ENCODE measurements at places on chromosomes 2 and 18.

GRCh38 chr2:61660511-61661388 is 122.6 kb upstream of the XPO1 start:
- DNase-seq, result no peak

GRCh38 chr18:62625019-62625418 is 90.3 kb upstream of the PHLPP1 start:
- peak; percentile 82 for DNase-seq

DNA sequence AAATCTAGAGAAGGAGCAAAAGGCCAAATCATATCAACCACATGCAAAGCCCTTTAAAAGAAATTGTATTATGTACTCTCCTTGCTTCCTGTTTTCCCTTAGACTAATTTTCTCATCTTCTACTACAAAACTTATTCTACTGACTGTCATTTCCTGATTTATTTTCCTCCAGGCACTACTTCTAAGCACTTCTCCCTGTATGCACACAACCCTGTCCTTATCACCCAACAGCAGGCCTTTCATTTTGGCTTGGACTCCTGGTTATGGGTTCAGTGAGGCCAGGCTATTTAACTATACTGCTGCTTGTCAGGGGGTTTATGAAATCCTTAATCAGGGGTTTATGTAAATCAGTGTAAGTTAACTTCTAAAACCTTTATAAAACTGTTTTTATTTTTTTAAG is 205.1 kb upstream of the FAM98A start:
- DNase-seq, result no peak

GRCh38 chr18:75154997-75155396 is 53.9 kb downstream of the PTGR3 start:
- DNase-seq, result no peak

- no peak for DNase-seq
These were observed 325.4 kb downstream of the ERBB4 start for GRCh38 chr2:212213191-212213590.

DNA sequence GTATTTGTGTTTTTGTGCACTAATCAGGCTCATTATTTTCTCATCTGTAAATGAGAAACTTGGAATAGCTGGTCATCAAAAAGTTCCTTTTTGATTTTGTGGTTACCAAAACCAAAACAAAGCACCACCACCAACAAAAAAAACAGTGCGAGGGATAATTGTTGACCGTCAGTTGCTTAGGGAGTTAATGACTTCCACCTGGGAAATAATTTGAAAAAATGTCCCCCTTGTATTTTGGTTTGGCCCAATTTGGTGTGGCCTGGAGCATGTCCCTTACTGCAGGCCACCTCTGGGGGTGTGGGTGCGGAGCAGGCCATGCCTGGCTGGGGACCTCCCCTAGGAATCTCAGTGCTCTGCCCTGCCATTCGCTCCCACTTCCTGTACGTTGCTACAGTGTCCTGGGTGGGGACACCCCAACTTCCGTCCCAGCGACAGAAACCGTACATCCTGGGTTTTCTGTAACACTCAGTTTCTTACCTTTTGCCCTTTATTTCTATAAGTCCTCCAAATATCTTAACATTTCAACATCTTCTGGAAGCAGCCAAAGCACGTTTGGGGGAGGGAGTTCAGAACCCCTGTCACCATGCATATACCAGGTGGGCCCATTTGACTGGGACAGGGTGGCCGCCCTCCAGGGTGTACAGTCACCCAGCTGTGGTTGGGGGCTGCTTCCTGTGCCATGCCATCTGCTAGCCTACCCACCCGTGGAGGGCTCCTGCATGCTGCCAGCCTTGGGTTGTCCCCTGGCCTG is 31.3 kb downstream of the NCK2 start:
- no peak for DNase-seq

GRCh38 chr18:12255626-12256026 is 1.5 kb downstream of the CIDEA start:
- peak; percentile 20 for DNase-seq

- DNase-seq, result no peak
These were observed 728.8 kb downstream of the RNF144A start for GRCh38 chr2:7646024-7646423.

DNA sequence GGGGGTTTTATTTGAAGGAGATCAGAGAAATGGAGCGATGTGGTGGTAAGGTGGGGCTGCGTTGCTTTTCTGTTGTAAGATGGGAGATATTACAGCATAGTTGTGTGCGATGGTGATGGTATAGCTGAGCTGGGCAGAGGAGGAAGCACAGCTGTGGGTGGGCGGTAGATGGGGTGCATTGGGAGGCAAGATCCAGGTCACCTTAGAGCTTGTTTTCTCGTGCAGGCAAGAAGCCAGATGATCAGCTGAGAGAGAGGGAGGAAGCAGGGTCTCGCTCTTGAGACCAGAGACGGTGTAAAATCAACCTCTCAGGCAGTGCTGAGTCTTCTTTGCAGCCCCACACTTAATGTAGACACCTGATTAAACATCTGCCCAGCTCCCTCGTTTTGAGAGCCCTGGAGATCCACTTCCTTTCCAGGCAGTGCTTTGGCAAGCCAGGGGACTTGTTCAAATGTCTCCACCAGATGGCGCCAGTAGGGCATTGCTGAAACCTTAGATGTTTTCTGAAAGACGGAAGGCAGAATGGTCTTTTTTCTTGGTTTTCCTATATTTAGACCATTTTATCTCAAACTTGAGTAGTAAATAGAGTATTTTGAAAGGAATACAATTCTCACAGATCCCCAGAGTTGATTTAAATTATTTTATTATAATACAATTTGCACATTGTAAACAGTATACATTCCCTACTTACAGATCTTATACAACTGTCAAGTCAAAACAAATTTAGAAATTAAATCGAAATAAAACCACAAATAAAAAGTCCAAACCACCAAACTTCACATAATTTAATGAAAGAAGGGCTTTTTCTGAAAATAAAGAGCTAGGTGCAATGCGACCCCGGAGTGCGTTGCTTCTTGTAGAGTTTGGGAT is 21.1 kb upstream of the LYPD6B start:
- peak; percentile 74 for DNase-seq

GRCh38 chr2:160221391-160222276 is 21.6 kb upstream of the ITGB6 start:
- DNase-seq, result peak; percentile 94

DNA sequence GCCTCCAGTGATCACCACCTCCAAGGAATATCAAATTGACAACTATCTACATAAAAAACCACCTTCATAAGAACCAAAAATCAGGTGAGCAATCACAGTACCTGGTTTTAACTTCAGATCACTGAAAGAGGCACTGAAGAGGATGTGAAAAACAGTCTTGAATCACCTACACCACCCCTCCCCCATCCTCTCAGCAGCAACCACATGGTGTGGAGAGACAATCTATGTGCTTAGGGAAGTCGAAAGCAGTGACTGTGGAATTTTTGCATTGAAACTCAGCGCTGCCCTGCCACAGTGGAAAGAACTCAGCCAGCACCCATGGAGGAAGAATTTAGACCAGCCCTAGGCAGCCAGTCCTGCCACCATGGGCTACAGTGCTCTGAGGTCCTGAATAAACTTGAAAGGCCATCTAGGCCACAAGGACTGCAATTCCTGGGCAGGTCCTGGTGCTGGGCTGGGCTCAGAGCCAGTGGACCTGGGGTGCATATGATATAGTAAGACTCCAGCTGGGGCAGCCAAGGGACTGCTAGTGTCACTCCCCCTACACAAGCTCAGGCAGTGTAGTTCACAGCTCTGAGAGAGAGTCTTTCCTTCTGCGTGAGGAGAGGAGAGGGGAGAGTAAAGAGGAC is 75.6 kb downstream of the ATL2 start:
- DNase-seq, result no peak

- peak; percentile 22 for DNase-seq
These were observed 646 bp downstream of the PHLPP1 start for GRCh38 chr18:62715759-62716615.

DNA sequence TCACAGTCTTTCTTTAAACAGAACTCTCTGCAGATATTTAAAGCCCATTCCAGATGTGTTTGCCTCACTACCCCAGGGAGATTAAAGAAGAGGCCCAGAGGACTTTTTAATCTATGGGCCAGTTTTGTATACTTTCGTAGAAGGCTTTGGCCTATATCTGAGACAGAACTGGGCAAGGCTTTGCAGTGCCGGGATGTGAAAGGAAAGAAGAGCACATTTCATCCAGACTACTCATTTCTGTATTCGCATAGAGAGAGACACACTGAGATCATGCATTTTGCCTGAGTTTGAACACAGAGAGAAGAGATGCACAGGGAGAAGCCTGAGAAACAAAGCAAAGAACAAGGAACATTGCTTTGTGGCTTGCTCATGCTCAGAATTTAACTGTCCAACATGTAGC is 54.9 kb upstream of the SLC5A7 start:
- no peak for DNase-seq

DNA sequence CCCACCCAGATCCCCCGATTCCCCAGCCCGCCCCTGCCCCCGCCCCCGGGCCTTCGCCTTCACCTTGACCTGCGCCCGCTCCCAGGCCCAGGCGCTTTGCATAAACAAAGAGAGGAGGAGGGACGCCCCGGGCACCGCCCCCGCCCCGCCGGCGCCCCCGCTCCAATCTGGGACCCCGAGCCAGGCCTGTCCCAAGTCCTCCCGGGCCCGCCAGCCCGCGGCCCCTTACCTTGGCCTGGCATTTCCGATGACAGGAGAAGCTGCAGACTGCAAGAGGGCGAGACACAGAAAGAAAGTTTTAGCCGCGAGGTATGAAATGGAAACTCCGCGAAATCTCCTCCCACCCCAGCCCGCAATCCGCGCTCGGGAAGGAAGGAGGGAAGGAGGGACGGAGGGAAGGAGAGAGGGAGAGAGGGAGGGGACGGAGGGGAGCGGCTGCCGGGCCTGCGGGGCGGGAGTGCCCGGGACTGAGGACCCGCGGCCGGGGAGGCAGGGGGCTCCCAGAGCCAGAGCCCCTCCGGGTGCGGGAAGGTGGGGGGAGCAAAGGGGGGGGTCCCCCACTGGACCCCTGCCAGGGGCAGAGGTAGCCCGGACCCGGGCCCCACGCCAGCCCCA is 24.2 kb downstream of the TNS1 start:
- DNase-seq, result no peak

- DNase-seq, result no peak
These were observed 108.1 kb upstream of the SIX2 start for GRCh38 chr2:45117383-45117782.

DNA sequence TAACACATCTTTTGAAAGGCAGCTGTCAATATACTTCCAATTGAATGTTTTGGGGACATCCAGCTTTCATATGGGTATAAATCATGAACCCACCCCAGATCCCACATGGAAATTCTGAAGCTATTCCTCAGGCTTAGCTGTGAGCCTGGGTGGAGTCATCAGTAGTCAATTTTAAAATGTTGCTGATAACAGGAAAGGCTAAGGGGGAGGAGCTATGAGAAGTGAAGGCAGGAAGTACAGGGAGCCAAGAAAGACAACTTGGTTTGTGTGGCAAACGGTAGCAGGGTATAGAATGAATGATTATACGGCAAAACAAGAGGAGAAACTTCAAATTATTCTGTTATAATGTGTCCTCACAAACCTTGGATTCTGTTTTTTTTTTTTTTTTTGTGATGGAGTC is 108.6 kb downstream of the QPCT start:
- DNase-seq, result no peak

- DNase-seq, result no peak
These were observed 132.2 kb downstream of the DOCK10 start for GRCh38 chr2:224909885-224910573.

Data from LoVo (cell line).